ENCODE measurements at places on chromosomes 16 and 17.
A peak's percentile ranks its signal among the peaks of the same experiment; 100 is the strongest.

DNA sequence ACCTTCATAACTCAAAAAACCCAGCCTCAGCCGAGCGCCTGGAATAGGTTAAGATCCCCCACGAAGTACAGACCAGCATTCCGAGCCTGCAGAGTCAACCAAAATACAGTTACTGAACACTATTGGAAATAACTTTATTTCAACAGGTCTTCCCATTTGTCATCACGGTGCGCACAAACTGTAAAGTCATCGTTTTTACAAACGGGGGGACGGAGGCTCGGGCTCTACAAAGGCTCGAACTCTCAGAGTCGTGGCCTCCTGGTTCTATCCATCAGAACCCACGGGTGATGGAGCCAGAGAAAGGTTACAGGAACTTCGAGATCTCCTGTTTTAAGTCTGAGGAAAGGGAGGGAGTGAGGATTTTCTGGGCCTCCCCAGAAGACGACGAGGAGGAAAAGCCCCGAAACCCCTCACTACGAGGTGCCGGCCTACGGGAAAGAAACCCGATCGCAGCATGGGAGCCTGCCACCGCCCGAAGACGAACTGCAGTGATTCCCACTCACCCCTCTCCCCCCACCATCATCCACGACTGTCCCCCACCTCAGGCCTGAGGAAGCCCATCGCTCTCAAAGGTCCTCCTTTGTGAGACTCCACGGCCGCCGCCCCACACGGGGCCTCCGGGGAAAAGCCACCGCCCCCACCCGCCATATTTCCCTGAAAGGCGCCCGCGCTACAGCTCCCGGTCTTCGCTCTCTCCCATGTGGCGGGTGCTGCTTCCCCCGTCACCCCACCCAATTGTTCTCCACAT, 917 bp downstream of the YWHAE start:
- DNase-seq: no peak

- DNase-seq: no peak
Measured at GRCh38 chr17:45843722-45844121, 959 bp upstream of the SPPL2C start.

DNA sequence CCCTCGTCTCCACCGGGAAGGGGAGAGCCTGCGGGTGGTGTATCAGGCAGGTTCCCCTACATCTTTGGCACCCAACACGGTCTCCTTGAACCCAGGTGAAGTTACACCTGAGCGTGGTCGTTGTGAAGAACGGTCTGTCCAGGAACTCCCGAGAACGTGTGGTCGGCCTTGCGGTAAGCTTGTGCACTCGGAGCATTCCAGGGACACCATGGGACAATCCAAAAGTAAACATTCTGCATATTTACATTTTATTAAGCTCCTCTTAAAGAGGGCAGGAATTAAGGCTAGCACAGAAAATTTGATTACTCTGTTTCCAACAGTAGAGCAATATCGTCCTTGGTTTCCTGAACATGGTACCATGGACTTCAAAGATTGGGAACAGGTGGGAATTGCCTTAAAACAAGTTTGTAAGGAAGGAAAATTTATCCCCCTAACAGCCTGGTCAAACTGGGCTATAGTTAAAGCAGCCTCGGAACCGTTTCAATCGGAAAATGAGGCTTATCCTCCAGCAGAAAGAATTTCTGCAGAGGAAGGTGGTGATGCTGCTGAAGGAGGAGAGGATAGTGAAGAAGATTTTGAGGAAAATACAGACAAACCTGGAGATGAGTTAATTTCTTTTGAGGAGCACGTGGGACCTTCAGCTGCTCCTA, 18.2 kb downstream of the ALOX15B start:
- DNase-seq: no peak

DNA sequence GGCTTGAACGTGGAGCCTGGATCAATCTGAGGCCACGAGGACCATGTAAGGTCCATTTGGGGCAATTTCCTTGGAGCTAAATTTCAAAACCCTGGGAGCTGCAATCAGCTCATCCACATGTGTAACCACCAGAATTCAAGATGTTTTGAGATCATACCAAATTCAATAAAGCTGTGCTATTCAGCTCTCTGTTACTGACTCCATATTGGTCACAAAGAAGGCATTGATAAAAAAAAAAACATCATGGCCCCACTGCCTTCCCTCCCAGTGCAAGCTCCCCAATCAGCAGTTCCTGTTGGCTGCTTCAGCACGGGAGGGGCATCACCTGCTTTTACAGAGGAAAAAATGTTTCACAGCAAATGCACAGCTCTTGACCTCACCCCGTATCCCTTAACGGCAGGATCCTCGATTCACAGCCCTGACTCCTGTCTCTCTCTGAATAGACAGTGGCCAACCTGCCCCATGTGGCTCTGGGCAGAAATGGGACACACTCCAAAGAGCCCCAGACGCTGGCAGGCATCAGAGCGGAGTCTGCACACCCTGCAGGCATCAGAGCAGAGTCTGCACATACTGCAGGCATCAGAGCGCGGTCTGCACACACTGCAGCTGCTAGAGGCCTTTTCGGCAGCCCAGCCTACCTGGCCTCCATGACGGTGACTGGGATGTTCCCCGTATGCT, 37.1 kb downstream of the FANCA start:
- no peak for DNase-seq

GRCh38 chr16:65136681-65137080, 14.8 kb upstream of the CDH11 start:
- no peak for DNase-seq

DNA sequence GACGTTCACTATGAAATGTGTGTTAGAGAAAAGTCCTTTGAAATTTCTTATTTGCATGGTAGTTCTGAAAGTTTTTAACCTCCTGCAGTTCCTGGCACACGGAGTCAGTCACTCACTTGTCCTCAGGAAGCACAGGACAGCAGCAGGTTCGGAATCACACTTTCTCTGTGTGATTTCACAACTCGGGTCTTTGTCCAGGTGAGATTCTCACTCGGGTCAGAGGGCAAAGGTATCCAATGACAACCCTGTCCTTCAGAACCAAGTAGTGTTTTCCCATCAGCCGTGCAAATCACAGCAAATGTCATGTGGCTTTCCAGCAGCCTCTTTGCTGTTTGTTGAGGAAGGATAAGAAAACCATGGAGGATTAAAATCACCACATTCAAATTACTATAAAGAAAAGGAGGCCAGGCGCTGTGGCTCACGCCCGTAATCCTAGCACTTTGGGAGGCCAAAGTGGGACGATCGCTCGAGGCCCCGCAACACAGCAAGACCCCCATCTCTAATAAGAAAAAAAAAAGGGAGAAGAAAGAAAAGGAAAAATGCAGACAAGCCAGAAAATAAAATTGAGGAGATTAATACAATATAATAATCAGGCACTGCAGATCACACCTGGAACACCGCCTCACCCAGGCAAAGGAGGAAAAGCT, 22.0 kb downstream of the ADCY9 start:
- no peak for DNase-seq

GRCh38 chr16:730666-731509, 4.0 kb downstream of the HAGHL start:
- no peak for DNase-seq

GRCh38 chr16:1537763-1538289, 4.4 kb downstream of the TMEM204 start:
- DNase-seq: no peak

DNA sequence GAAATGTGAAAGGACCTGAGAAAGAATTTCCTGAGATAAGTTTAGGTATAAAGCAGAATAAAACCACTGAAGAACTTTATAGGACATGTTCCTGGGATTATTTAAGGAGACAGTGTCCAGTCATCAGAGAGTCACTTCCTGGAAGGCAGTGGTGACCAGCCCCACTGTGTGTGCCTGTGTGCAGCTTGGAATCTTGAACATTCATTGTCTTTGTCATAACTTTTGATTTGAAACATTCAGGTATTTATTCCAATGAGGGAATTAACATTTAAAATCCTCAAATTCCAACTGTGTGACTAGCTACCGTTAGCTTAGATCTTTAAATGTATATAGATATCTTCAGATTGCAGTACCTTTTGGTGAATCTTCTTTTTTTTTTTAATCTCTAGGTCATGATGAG, 61.7 kb upstream of the MRC2 start:
- DNase-seq: peak; percentile 57

GRCh38 chr17:48814504-48814903, 2.5 kb downstream of the TTLL6 start:
- no peak for DNase-seq

- no peak for DNase-seq
Measured at GRCh38 chr16:10654592-10655414, 39.9 kb downstream of the TEKT5 start.

GRCh38 chr16:87691686-87692079, 74.1 kb downstream of the KLHDC4 start:
- DNase-seq: no peak

DNA sequence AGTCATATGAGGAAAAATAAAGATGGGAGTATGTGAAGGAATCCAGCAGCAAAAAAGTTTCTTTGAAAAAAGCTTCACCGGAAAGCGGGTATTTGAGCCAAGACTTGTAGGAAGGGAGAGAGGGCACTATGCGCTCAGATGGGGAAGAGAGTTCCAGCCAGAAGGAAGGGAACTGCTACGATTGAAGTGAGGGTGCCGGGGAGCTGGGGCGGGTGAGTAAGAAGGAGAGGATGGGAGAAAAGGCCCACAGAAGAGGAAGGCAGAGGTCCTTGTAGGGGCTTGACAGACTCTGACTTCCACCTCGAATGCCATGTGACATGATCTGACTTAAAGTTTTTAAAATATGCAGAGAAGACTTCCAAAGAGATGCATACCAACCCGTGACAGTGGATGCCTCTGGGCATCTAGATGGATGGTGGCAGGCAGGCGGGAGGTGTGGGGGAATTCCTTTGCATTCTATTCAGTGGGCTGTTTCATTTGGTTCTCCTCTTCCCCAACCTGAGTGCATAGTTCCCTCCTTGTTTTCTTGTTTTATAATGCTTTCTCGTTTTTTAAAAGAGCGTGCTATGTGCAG, 44.9 kb downstream of the CDRT4 start:
- peak; percentile 11 for DNase-seq

- no peak for DNase-seq
Measured at GRCh38 chr16:52227851-52228250, 319.1 kb downstream of the TOX3 start.

GRCh38 chr17:37292429-37293139, 83.2 kb upstream of the C17orf78 start:
- no peak for DNase-seq

GRCh38 chr16:78816499-78817195, 717.2 kb downstream of the WWOX start:
- no peak for DNase-seq

GRCh38 chr16:18983565-18984434, at the start of gene TMC7:
Gene TMC7, plus strand, starts transcription at chr16:18983934. Its CDS starts 130 bp downstream, at chr16:18984064.
- DNase-seq: peak; percentile 78

GRCh38 chr16:2083409-2083808, 35.6 kb downstream of the TSC2 start:
- DNase-seq: no peak

GRCh38 chr17:27087935-27088766, 205.8 kb upstream of the WSB1 start:
- no peak for DNase-seq

GRCh38 chr16:24745391-24745790, 15.9 kb downstream of the TNRC6A start:
- DNase-seq: no peak

GRCh38 chr16:28140788-28141618, 70.8 kb downstream of the XPO6 start:
- no peak for DNase-seq

DNA sequence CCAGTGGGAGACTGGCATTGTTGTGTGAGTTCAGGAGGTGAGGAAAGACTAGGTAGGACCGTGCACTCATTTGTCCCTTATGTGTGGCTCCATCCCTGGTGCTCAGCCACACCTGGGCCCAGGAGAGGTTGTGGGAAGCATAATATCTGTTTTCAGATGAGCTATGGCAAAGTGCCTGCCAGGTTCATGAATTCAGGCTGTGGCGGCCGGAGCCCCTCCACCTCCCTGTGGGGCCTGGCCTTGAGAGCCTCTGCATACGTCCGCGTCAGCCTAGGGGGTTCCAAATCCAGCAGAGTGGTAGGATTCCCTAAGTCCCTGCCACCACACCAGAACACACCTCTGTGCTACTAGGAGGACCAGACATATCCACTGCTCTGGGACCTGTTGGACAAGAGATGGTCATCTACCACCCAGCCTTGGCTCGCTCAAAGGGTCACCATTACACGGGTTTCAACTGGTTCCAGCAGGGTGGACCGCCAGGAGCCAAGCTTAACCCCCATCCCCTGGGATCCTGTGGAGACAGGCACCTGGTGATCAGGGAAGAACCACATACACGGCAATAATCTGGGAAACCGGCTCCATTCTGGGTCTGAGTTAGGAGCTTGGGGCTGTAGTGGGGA, 2.0 kb downstream of the B3GNT9 start:
- DNase-seq: no peak

GRCh38 chr16:8678068-8678927, 3.9 kb downstream of the ABAT start:
- DNase-seq: peak; percentile 15

- peak; percentile 70 for DNase-seq
Measured at GRCh38 chr17:954431-955164, 25.0 kb downstream of the NXN start.

- no peak for DNase-seq
Measured at GRCh38 chr17:19390951-19391350, 4.0 kb upstream of the MFAP4 start.

GRCh38 chr17:35372846-35373533, 431 bp downstream of the SLFN11 start:
- no peak for DNase-seq

DNA sequence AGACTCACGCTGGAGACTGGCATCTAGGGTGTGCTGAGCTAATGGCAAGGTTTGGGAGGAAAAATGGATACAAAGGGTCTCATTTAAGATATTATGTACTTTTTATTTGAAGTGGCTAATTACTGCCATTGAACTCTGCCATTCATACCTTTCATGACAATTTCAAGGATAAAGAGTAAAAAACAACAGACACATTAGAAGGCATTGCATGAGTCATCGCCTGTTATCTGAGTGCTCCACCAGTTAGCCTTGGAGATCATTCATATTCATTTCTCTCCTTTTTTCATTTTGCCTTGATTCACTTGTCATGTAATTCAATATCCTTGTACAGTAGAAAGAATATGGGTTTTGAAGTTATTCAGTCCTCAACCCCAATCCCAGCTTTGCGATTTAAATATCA, 109.5 kb downstream of the CDH8 start:
- DNase-seq: no peak

DNA sequence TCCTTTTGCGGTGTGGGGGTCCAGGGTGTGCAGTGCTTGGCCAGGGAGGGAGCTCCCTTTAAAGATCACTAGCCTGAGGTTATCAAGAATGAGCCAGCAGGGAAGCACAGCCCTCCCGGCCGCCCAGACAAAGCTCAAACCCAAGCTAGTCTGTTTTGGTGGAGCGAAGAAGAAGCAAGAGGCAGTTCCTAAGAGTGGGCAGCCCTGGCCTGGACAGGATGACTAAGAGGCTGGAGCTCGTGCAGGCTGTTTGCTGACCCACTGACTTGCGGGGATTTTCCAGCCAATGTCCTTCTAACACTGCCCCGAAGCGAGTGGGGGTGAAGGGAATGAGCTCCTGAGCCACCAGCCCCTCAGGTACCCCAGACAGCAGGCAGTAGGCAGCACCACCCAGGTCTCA, 134.4 kb downstream of the COPRS start:
- DNase-seq: peak; percentile 23
